ENCODE measurements at places on chromosomes 6 and 20.
A peak's percentile ranks its signal among the peaks of the same experiment; 100 is the strongest.

DNA sequence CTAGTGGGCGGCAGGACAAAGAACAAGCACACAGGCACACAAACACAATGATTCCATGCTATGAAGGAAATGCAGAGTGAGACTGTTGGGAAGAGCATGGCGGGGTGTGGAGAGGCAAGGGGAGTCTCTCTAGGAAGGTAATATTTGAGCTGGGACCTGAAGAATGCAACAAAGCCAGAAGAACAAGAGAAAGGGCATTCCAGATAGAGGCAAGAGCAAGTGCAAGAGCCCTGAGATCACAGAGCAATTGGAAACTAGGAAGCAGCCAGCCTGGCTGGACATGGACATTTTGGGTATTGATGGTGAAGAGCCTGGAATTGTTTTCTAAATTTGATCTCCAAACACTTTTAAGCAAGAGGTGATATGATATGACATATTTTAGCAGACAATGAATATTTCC, 15.4 kb downstream of the SRXN1 start:
- no peak for DNase-seq

GRCh38 chr6:151499551-151499950, 5.7 kb downstream of the CCDC170 start:
- DNase-seq, result no peak

DNA sequence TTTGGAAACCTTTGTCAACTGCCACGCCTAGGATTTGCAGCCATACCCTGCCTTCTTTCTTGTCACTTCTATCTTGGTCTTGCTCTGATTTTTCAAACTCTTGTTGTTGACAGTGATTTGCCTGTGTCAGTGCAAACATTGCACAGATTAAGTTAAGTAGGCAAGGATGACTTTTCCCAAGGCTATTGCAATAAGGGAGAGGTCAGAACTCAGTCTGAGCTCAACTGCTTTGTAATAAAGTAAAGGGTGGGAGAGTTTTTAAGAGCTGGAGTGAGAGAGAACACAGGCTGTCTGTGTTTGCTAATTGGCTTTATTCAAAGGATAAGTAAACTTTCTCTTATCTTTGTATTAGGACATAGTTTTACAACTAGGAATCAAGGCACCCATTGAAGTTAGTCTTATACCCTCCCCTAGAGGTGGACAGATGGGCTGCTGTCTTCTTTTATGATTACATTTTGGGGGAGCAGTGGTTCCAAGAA, 448.6 kb downstream of the PHF3 start:
- no peak for DNase-seq

GRCh38 chr6:138543657-138544056, 44.4 kb upstream of the NHSL1 start:
- DNase-seq, result no peak

DNA sequence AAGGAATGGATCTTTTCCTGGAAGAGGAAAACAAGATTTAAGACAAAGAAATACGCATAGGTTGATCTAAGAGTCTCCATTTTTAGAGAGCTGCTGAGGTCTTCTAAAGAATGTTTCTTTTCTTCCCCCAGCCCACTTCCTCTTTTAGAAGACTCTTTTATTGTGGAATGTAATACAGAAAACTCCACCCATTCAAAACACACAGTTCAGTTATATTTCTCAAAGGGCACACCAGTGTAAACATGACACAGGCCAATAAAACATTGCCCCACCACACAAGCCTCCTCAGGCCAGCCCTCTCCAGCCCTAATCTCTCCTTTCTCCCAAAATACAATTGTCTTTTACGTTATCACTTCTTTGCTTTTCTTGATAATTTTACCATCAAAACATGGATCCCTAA, 42.8 kb downstream of the SLC35B3 start:
- no peak for DNase-seq

DNA sequence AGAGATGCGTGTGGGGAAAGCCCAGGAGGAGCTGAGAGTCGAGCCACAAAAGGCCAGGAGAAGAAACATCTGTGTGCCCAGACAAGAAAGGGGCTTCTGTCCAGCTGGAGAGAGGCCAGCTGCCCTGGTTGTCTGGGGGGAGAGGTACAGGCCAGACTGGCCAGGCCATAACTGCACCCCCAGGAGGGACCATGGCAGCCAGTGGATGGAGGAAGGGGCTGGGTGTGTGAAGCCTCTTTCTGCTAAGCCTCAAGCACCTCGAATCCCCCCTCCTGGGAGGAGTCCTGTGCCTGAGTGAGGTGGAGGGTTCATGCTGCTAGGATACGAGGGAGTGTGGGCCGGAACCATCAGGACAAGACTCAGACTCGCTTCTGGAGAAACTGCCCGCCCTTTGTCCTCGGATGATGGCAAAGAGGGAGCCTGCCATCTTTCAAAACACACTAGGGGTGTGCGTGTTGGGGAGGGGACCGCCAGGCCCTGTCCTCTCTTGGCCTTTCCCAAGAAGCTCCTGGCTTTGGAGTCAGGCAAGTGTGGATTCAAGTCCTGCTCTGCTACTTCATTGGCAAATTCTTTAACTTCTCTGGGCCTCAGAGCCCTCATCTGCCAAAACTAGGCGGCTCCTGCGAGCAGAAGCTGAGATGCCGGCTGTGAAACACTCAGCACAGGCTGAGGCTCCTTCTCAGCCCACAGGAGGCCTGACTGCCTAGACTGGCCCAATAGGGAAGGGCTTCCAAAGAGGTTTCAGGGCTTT, 90.3 kb downstream of the ASXL1 start:
- DNase-seq, result no peak

- DNase-seq, result no peak
These were observed 1.2 kb downstream of the ECI2 start for GRCh38 chr6:4133941-4134838.

DNA sequence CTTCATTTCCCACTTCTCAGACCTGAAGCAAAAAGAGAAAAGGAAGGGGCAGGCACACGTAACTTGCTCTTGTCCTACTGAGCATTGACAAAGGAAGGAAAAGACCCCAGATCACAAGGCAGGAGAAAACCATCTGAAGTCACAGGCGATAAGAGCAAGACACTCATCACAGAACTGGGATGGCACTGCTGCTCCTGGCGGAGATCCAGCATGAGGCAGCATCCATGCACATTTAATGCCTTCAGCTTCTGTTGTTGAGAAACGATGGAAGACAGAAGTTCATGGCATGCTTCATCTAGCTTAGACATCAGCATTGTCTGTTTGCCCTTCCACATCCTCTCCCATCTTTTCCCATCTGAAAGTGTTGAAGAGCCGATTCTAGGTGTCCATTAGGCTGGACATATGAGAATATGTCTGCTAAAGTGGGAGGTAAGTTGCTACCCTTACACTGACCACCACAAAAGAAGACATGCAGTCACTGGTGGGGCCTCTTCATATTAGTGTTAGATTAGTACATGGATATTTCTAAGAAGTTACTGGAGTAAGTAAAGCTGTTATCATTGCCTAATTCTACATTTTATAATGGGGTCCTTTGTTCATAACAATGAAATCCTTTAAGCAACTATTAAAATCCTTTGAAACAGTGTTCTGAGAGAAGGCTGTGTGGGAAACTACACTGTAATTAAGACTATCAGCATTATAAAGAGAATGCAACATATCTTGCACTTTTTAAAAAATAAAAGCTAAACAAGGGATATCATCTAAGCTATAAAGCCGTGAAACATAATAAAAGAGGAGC, 618.5 kb downstream of the C6orf118 start:
- no peak for DNase-seq

- DNase-seq, result peak; percentile 73
These were observed 39.8 kb upstream of the ARHGAP18 start for GRCh38 chr6:129749749-129750120.

DNA sequence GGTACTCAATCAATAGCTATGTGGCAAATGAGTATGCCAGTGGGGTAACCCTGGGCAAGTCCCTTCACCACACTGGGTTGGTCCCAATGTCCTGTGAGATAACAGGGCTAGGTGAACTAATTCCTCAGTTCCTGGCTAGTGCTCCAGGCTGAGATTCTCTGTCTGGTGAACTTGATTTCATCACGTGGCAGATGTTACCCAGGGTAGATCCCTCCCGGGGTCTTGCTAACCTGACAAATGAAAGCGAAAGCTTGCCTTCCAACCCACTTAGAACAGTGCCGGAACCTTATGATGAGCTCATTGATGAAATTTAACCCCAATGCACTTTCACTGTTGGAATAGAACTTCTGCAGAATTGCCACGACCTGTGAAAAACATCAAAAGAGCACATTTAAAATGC, 6.6 kb upstream of the ANKRD60 start:
- no peak for DNase-seq

GRCh38 chr20:18666803-18667415, 79.1 kb downstream of the DTD1 start:
- no peak for DNase-seq

DNA sequence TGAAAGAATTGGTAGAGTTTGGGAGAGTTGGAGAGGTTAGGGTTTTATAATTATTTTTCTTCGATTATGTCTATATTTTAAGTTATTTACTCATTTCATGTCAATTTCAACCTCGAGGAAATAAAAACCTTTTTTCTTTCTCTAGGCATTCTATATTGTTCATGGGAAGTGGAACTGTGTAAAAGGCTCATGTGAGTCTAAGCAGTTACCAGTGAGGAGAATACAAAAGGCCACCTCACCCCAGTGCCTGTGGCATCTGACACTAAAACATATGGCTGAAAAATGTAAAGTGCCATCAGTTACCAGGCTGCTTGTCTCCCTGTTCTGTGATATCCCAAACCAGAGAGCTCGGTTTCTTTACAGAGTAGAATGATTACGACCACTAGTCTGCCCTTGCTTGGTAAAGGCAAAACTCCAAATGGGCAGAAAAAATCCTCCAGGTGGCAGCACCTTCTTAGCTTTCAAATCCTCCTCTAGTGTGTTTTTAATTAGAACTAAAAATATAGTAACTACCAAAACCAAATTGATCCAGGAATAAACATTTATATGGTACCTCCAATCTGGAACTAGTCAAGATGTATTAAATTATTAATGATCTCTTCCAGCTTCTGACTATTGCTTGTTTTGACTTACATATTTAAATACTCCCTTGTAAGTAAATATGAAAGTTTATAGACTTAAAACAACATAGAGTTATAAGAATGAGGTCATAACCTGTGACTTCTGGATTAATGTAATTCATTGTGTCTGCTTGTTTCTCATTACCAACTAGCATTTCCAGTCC, 122.6 kb upstream of the MCHR2 start:
- peak; percentile 68 for DNase-seq

DNA sequence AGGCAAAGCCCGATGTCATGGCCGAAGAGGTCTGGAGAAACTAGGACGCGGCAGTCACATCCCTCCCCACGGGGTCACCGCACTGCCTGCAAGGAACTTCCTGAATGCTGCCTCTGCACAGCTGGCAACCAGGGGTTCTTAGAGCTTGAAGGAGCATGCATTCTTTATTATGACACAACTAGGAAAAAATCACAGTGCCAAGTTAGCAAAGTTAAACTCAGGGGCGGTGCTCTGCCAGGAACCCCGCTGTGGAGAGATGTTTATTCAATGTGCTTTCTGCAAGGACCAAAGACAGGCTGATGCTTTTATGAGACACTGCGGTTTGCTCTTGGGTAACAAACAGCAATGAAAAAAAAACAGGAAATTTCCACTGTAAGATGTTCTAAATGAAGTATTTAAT, 287.3 kb upstream of the FOXQ1 start:
- peak; percentile 98 for DNase-seq

GRCh38 chr20:13139459-13140150, 81.5 kb upstream of the ISM1 start:
- no peak for DNase-seq

DNA sequence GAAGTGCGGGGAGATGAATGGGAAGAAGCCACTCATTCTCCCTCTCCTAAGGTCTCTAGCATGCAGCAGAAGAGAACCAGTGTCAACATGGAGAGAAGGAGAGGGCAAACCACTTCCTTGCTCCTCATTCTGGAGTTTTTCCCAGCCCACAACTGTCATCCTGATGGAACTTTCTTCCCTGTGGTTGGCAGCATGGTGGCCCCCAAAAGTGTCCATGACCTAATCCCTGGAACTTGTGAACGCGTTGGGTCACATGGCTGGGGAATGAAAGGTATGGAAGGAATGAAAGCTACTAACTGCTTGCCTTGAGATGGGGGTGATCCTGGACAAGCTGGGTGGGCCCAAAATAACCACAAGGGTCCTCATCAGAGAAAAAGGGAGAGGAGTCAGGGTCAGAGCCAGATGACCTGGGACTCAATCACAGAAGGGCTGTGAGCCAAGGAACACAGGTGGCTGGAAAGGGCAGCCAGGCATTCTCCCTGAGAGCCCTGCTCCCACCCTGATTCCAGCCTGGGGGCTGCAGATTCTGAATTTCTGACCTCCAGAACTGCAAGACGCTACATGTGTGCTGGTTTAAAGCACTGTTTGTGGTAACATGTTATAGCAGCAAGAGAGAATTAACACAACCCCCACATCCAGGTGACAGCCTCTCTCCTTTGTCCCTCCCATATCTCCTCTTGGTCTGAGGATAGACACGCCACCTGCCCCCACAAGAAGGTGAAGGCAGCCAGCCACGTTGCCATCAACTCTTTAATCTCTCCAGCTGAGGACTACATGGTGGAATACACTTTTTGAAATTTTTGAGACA, 63.2 kb downstream of the PYGB start:
- peak; percentile 76 for DNase-seq

- DNase-seq, result no peak
These were observed 276.3 kb upstream of the AGPAT4 start for GRCh38 chr6:161549977-161550655.

DNA sequence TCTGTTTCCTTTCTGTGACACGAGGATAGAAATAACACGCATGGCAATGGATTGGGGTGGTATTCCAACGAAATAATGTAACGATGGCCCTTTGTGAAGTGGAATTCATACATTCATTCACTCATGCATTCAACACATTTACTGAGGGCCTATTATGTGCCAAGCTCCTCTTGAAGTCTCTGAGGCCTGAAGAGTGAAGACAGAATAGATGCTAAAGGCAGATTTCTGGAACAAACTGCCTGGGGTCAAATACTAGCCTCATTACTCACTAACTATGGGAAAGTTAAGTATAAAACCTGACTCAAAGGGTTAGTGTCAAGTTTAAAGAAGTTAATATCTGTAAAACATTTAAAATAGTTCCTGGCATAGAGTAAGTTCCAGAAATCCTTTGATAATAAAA, 279.6 kb upstream of the SULF2 start:
- no peak for DNase-seq

GRCh38 chr20:20761301-20761700, 48.9 kb upstream of the RALGAPA2 start:
- no peak for DNase-seq

DNA sequence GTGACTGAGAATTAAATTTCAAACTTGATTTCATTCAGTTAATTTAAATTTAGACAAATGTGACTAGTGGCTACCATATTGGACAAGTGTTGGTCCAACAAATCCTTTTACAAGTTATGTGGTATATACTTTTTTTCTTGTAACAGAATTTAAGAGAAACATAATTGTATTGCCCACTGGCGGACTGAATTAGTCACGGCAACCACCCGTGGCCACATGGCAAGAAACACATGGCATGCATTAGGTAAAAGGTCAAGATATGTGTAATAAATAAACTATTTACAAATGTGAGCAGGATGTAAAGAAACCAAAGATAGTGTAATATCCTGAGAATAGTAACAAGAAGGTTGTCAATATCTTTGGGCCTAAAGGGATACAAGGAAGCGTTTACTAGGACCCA, 91.2 kb downstream of the LCA5 start:
- peak; percentile 68 for DNase-seq
